ENCODE measurements at places on chromosomes 4 and X.

DNA sequence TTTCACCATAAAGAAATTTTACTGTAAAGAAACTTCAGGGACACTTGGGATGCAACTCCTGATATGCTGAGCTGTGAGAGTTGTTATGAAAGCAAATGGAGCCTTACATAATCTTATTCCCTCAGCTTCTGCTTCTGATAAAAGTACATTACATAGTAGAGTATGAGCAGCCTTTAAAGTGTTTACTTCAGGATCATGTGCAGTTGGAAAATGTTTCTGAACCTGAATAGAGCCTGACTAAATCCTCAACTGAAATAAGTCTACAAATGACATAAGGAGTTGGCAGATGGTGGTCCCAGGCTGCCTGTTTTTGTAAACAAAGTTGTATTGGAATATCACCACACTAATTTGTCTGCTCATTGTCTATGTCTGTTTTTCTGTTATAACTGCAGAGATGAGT, 19.3 kb downstream of the RASSF6 start:
- DNase-seq, result no peak

- no peak for DNase-seq
These were observed 232.7 kb downstream of the ARHGAP24 start for GRCh38 chr4:85707611-85708010.

- DNase-seq, result no peak
These were observed 24.6 kb downstream of the VSIG4 start for GRCh38 chrX:66015152-66015831.

DNA sequence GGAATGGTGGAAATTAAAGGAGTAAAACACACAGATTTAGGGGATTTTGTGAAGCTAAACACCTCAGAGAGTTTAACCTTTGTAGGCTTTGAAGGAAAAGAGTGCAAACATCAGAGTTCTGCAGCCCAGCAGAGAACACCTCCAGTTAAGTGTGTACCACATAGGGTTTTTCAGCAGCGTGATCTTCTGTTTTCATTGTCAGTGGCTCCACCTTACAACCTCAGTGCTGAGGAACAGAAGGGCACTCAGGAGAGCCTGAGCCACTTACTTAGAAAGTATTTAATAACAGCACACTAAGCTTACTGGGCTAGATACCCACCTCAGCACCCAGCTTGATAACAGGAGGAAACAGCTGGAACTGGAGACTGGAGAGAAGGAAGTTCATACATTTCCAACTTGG, 2.0 kb upstream of the FBXW7 start:
- DNase-seq, result no peak

DNA sequence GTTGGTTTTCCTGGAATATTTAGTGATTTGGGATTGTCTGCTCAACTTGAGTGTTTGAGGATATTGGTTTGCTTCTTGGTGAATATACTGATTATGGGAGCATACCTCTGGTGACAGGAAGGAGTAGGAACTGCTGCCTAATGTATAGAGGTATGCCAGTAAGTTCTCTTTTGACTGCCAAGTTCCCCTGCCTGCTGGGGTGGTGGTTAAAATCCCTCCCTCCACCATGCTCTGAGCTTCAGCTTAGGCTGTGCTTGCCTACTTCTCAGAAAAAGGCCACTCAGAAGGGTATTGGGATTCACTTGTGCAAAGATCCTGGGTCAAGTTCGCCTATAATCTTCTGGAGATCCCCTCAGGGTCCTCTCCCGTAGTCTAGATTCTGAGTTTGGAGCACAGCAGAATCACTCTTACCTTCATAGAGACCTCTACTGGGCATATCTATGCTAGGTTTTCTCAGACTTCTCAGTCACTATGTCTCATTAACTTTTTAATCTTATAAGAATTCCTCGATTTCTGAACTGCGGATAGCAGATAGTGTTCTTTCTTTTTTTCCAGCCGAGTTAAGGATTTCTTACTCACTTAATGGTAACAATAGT, 44.7 kb upstream of the DCK start:
- DNase-seq, result no peak

- no peak for DNase-seq
These were observed 1142.8 kb upstream of the INTU start for GRCh38 chr4:126489826-126490463.

- no peak for DNase-seq
These were observed 44.2 kb downstream of the GBA3 start for GRCh38 chr4:22736912-22737311.

- DNase-seq, result no peak
These were observed 41.7 kb downstream of the CNGA2 start for GRCh38 chrX:151776181-151776731.

GRCh38 chr4:71366766-71367165, 27.9 kb downstream of the SLC4A4 start:
- DNase-seq, result no peak

DNA sequence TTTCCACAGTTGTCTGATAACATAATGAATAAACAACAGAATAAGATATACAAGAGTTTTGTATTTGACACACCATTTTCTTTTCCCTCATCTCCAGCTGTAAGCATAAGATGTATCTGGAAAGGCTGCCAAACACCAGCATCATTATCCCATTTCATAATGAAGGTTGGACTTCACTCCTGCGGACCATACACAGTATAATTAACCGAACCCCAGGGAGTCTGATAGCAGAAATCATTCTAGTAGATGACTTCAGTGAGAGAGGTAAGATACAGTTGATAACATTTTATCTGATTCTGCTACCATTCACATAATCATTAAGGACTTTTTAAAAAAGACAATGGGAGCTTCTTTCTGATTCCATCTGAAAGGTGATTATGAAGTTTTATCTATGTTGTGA, 535.2 kb downstream of the GALNTL6 start:
- no peak for DNase-seq

DNA sequence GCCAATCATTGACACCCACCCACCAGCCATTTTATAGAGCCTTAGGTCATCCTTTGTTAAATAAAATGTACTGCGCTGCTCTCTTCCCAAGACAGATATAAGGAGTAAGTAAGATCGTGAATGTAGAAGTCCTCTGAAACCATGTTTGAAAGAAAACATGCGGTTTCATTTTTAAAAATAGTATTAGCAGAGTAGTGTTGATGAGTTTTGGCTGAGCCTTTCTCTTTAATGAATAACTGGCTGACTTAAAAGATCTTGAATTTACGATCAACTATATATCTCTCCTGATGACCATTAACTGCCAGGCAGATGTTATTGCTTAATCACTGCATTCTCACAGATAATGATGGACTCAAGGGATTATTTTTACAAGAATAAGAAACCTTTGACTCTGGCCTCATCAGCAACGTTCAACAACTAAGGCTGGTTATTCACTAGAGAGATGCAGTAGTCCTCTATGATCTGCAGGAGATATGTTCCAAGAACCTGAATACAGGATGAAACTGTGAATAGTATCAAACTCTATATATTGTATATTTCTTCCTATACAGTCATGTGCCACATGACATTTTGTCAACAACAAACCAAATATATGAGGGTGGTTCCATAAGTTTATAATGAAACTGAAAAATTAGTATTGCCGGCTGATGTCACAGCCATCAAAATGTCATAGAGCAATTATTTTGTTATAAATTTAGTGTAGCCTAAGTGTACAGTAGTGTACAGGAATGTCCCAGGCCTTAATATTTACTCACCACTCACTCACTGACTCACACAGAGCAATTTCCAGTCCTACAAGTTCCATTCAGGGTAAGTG, 80.8 kb downstream of the FAM13A start:
- no peak for DNase-seq

DNA sequence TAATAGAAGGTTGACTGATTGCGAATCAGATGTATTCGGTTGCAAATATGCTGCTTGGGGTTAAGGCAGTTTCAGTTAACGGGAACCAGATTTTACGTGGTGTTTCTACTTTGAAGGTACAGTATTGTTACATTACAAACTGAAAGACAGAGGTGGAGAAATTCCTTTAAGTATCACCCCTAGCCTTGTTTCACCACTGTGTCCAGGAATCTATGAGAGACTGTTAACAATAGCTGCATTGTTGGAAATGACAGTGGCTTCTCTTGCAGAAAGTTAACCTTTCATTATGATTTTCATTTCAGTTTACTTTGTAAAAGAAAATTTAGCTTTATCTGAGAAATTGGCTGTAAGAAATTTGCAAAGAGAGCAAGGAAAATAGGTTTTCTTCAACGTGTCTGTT, 2.6 kb downstream of the CDKL5 start:
- DNase-seq, result no peak

- DNase-seq, result no peak
These were observed 18.1 kb upstream of the ZFX start for GRCh38 chrX:24131476-24131875.

DNA sequence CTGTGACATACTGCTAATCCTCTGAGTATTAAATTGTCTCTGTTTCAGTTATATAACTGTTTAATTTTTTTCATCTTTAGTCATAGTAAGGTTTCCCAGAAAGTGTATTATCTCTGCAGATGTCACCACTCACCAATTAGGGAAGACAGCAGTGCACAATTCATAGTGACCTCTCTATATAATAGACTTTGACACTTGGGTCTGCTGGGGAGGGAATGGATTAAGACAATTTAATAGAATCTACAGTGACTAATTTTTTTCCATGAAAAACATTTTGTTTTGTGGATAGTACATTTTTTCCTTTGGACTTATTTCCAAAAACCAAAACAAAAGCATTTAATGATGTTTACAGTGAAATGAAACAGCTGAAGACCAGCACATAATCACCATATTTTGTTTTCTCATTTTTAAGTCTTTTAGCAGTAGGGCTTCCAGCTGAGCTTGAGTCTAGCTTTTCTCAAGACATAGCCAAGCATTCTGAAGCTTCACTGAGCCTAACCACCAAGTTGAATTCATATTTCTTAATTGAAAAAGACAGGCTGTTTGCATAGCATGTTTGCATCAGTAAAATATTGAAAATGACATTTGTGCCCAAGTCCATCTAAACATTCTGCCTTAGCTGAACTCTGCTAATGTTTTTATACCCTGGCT, 69.5 kb downstream of the PCDH19 start:
- DNase-seq, result no peak

GRCh38 chr4:80185787-80186548, 11.3 kb upstream of the PRDM8 start:
- no peak for DNase-seq

DNA sequence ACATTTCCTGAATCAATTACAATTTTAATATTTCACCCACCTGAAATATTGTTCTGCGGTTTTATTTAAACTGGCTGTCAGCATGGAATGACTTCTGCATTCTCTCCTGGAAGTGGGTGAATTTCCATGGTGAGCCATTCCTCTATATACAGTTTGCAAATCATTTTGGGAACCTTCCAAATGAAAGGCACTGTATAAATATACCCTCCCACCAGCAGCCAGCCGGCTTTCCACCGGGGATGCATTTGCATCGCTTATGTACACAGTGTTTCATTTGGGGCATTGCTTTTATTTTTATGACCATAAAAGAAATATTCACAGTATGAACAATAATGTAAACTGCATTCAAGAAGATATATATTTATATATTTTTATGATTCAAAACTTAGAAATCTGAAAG, 4.7 kb upstream of the IL1RAPL1 start:
- DNase-seq, result no peak

DNA sequence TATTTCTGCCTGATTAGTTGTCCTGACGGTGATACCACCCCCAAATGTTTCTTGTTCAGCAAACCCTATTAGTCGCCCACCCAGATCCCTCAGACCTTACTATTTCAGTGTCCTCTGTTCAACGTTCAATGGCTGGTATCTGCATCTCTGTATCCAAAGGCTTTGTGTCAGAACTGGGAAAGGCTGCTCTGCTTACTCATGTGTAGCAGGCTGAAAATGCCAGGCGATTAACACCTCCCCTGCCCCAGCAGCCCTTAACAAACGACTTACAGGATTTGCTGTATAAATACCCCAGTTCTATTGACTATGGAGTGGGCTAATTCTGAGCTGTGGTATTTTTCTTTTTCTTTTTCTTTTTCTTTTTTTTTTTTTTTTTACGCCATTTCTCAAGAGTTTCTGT, 415.0 kb downstream of the ZNF674 start:
- DNase-seq, result no peak

DNA sequence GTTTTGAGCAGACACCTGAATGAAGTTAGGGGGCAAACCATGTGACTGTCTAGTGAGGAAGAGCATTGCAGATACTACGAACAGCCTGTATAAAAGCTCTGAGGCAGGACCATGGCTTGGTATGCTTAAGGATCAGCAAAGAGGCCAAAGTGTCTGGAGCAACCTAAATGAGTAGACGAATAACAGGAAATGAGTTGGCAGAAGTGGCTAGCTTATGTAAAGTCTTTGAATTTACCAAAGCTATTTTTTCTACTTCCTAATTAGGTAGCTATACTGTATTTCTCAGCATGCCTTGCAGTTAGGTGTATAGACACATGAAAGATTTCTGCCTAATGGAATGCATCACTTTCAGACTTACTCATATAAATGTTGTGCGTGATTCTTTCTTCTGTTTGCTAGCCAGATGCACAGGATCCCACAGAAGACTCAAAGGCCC, 9.3 kb upstream of the GPRIN3 start:
- DNase-seq, result no peak

GRCh38 chr4:139501527-139501926, 47.6 kb downstream of the RAB33B start:
- DNase-seq, result no peak

DNA sequence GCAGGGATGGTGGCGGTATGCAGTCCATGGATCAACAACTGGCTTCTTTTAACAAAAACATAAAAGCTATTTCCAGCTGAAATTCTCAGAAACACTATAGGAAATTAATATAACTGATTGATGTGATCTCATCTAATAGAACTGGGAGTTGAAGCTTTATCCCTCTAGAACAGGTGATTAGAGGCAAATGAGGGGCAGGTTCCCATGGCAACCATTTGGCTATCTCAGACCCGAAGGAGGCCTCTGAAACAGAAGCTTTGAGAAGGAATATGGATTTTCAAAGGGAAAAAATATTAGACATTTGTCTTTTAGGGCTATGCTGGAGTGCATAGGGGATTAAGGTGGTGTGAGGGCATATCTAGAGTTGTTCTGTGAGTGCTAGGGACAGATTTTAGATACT, 50.0 kb downstream of the IGSF1 start:
- no peak for DNase-seq

GRCh38 chr4:55637272-55637820, 1.2 kb upstream of the NMU start:
- no peak for DNase-seq

DNA sequence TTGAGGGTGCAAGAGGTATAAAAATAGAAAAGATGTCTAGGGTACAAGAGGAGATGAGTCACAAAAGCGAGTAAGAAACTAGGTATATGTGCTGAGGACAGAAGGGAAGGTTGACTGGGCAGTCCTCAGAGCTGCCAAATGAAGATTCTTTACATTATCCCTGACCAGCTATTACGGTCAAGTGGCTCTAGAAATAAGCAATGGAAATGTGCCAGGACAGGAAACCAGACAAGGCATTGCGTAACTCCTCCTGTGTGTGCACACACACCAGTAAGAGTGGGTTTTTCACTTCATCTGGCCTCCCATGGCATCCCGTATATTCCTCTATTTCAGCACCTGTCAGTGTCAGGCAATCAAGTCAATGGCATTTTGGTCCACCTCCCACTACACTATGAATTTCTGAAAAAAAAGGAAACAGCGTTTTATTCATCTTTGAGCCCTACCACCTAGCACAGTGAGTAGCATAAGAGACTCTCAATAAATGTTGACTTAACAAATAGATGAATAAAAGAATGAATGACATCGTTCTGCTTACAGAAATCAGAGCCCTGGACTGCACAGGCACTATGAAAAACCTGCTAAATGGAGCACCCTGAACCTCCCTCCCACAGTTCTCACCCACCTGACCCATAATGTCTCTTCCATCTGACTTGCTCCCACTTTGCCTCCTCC, 62.6 kb upstream of the KLF3 start:
- no peak for DNase-seq
